ENCODE measurements at places on chromosomes 2 and 18. TPM values are rescaled to one million over a fixed set of nuclear protein-coding genes. Genes with fewer than 3 reads are reported as not detected.

ALPG gene
- 65.3 TPM for total RNA-seq

DNA sequence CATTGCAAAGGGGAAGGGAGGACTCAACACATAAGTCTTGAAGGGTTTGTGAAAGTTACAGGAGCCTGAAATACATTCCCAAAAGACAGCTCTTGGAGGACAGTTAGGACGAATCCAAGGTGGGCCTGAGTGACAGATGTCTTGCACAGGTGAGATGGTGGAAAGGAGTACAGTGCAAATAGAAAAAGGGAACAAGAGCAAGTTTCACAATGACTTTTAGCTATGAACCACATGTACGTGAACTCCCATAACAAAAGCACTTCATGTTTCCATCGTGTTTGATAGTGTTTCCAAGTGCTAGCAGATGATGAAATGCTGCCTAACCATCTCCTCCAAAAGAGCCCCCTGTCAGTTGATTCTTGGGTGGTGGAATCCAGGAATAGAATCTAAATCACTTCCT is 1.8 kb downstream of the IL18RAP start:
- DNase-seq = no peak

- DNase-seq = no peak
These were observed 66.1 kb upstream of the NXPH2 start for GRCh38 chr2:138846216-138846821.

- no peak for DNase-seq
These were observed 1.0 kb upstream of the ESPNL start for GRCh38 chr2:238098901-238099713.

LAPTM4A gene
- total RNA-seq = 123 TPM

- no peak for DNase-seq
These were observed 50.1 kb downstream of the CYP27C1 start for GRCh38 chr2:127170021-127170420.

GRCh38 chr2:46143429-46144132 is 153.6 kb upstream of the EPAS1 start:
- no peak for DNase-seq

CFC1 gene
- total RNA-seq = not detected

AOX1 gene
- 3.0 TPM for total RNA-seq

APOB gene
- 1.2 TPM for total RNA-seq

- no peak for DNase-seq
These were observed 601.8 kb upstream of the ID2 start for GRCh38 chr2:8080063-8080462.

COLEC11 gene
- 0.31 TPM for total RNA-seq

NXPH2 gene
- 5.4 TPM for total RNA-seq

SP110 gene
- total RNA-seq = 6.2 TPM

CMPK2 gene
- total RNA-seq = 0.80 TPM

- DNase-seq = no peak
These were observed 545.4 kb upstream of the ZEB2 start for GRCh38 chr2:145065342-145065741.

- no peak for DNase-seq
These were observed 27.5 kb downstream of the CDH20 start for GRCh38 chr18:61360404-61361383.

DNA sequence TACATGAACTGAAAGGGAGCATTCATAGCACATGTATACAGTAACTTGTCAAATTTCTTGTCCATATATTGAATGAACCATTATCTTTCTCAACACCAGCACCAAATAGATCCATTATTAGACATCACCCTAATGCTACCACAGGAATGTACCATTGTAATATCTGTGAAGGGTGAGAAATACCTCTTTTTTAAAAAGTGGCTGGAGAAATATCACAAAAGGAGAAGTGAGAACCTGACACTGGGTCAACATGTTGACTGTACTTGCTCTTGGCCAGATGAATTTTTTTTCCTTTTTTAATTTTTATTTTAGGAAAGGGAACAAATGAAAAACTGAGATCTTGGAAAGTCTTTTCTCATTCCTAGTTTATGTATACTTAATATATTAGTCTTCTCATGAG is 63.5 kb downstream of the CAVIN2 start:
- DNase-seq = no peak

DNA sequence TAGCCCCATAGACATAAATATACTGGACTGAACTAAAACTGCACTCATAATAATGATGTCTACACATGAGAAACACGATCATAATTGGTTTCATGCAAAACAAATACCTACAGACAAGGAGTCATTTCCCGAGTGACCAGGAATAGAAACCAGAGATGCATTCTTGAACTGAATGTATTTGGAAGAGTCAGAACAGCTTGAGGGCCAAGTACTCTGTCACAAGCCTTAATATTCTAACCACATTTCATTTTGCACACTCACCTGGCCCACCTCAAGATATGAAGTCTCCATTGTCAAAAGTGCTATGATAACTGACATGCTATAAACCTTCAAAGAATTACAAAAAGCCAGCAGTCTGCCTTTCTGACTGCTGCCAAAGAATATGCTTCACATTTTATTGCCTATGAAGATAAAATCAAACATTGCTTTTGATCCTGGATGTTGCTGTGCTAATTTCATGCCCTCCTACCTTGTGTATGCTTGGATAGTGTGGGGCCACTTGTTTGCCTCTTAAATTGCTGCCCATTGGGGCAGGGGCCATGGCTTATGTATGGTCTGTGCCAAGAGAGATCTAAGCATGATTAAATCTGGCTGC is 18.9 kb upstream of the ASAP2 start:
- DNase-seq = no peak

All from Panc1 (cell line).